ENCODE measurements at places on chromosomes 16 and 17.

DNA sequence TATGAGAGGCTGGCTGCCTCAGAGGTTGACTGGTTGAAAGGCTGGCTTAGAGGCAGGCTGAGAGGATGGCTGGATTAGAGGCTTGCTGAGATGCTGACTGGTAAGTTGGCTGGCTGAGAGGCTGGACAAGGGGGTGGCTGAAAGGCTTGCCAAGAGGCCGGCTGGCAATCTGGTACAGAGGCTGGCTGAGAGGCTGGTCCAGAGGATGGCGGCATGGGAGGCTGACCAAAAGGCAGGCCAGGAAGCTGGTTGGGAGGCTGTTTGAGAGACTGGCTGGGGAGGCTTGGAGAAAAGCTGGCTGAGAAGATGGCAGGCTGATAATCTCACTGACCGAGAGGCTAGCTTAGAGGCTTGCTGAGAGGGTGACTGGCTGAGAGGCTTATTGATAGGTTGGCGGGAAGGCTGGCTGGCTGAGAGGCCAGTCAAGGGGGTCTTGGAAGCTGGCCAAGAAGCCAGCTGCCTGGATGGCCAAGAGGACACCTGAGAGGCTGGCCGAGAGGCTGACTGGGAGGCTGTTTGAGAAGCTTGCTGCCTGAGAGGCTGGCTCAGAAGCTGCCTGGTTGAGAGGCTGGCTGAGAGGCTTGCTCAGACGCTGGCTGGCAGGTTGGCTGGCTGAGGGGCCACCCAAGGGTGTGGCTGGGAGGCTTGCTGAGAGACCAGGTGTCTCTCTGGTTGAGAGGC, 34.2 kb upstream of the ACSM2B start:
- DNase-seq, result no peak

- no peak for DNase-seq
These were observed 7.7 kb upstream of the ZG16 start for GRCh38 chr16:29770250-29770929.

GRCh38 chr17:21039839-21040575, 2.8 kb downstream of the USP22 start:
- DNase-seq, result no peak

GRCh38 chr16:72814226-72814625, 233.7 kb downstream of the ZFHX3 start:
- DNase-seq, result no peak

GRCh38 chr16:65644821-65645220, 523.0 kb upstream of the CDH11 start:
- DNase-seq, result no peak

DNA sequence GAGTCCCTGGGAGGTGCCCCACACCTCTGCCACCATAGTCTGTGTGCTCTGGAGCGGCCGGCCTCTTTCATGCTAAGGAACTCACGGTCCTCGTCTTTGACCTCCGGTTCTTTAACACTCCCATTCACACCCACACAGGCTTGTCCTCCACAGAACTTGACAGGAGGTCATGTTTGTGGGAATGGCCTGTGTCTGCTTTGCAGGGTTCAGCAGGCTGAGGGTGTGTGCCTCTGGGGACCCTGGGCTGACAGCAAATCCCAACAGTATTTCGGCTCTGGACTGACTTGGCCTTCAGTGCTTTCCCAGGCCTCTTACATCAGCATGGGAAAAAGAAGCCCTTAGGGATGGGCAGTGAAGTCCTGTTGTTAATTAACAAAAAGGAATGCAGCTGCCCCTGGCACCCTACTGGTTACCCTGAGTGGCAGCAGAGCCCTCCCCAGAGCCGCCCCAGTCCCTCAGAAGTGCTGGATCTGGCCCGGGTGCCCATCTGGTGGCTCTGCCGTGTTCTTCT, 35.4 kb upstream of the ADORA2B start:
- no peak for DNase-seq

DNA sequence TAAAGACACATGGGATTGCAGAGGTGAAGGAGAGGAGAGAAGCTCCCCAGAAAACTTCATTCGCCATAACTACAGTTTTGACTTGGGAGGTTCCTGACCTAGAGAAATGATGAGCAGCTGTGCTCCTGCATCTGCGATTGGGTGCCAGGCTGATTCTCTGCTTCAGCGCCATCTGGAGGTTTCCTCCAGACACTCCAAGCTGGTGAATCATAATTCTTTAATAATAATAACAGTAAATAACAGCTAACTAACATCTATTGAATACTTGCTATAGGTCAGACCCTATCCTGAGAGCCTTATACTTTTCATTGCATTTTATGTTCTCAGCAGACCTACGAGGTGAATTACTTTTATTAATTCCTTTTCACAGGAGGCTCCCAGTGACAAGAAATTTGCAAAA, 575.8 kb downstream of the TOX3 start:
- DNase-seq, result no peak

DNA sequence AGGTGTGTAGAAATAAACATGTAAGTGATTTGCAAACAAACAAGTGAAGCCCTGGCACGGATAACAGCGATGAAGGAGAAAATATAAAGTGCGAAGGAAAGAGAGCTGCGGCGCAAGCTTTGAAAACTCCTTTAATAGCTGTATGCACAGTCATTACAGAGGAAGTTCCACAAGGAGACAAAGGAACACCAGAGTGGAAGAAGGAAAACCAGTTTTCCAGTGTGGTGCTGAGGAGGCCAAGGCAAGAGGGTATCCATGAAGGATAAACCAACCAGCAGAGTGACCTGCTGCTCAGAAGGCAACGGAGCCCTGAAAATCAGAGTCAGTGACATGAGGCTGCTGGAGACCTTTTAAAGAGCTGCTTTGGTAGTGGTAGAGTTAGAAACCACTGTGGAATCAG, 24.4 kb downstream of the METTL16 start:
- no peak for DNase-seq
